ENCODE measurements at places on chromosomes 5 and 9.
A peak's percentile ranks its signal among the peaks of the same experiment; 100 is the strongest.

GRCh38 chr9:127390563-127390962, 6.4 kb upstream of the SLC2A8 start:
- DNase-seq, result no peak

DNA sequence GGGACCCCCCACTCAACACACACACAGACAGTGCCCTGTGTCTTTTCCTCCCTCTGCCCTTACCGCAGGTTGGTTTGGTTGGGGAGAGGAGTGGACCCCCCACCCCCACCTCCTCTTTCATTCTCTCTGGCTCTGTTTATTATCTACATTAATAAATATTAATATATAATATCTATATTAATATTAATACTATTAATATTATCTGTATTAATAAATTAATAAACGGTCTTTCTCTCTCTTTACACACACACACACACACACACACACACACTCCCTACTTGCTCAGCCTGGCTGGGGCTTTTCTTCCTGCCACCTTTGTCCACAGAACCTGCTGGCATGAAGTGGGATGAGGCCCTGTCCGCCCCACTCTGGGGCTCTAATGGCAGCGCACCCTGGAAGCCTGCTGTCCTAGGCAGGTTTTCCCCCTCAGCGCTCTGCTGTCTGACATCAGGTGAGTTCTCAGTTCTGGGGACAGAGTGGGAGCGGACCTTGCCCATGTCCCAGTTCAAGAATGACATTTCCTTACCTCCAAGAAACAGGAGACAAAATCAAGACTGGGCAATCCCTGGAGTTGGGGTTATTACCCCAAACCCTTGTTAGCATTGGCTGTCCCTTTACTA, 10.5 kb upstream of the SMIM32 start:
- DNase-seq, result no peak

DNA sequence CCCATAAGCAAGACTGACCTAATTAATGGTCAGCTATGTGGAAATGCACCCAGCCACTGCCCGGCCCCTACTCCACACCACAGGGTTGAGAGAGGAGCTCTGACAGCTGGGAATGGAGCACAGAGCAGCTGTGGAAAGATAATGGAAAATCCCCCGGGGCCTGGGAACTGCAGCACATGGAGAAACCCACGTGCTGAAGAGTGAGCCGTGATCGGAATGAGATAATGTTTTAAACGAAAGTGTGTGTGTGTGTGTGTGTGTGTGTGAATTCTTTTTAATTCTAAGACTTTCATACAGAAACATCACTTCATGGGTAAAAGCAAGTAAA, 13.1 kb upstream of the SLC12A7 start:
- DNase-seq, result no peak

DNA sequence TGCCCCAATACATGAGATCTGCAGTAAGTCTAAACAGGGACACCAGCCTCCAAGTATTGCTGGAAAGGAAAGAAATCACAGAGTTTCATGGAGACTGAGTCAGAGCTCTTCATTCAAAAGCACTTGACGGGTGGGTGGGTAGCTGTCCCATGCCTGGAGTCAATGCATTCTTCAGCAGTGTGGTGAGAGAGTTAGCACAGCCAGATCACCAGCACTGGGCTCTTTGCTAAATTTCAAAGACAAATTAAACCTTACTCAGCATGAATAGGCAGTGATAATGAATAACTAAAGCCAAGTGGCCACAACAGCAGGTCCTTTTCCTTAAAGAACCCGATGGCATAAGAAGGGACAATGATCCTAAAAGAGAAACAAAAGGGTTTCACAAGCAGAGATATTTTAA, 192.4 kb downstream of the ACTL7B start:
- DNase-seq, result no peak

- DNase-seq, result no peak
Observed at GRCh38 chr5:7714119-7714518, 136.8 kb downstream of the CFAP90 start.

GRCh38 chr9:89194421-89195130, 16.0 kb upstream of the SHC3 start:
- no peak for DNase-seq

GRCh38 chr9:1157836-1158235, 107.7 kb downstream of the DMRT2 start:
- no peak for DNase-seq

DNA sequence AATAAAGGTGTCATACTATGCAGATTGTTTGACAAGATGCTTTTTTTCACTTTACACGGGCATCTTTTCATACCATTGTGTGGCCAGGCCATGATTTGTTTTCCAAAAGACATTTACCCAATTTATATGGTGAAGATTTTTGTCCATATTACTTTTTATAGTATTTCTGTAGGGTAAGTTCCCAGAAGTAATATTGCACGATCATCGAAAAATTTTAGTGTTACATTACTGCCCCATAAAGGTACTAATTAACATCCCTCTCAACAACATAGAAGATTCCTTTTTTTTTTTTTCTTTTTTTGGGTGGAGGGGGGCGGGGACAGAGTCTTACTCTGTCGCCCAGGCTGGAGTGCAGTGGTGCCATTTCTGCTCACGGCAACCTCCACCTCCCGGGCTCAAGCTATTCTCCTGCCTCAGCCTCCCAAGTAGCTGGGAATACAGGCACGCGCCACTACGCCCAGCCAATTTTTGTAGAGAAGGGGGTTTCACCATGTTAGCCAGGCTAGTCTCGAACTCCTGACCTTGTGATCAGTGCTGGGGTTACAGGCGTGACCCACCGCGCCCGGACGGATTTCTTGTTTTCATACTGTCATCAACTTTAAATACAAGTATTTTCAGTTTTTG, 1.2 kb upstream of the ROPN1L start:
- DNase-seq, result no peak

DNA sequence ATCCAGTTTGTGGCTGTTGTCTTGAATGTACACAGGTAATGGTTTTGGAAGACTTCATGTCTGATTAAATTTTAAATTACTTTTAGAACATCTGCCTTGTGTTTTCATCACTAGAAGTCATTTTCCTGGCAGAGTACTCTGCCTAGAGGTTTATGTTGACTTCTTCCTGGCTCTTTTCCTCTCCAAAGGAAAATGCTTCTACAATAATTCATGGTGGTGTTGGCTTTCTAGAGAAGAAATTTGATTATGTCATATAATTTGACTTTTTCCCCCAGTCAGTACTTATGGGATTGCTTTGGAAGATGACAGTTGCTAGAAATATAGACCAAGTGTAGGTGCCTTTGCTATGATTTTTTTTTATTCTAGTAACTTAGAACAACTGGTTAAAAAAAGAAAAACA, 46.8 kb downstream of the F2RL2 start:
- no peak for DNase-seq

- DNase-seq, result no peak
Observed at GRCh38 chr5:24831989-24832388, 187.2 kb upstream of the CDH10 start.

- no peak for DNase-seq
Observed at GRCh38 chr9:22392523-22392922, 54.1 kb upstream of the DMRTA1 start.

- no peak for DNase-seq
Observed at GRCh38 chr5:97658116-97658900, 475.3 kb upstream of the RIOK2 start.

DNA sequence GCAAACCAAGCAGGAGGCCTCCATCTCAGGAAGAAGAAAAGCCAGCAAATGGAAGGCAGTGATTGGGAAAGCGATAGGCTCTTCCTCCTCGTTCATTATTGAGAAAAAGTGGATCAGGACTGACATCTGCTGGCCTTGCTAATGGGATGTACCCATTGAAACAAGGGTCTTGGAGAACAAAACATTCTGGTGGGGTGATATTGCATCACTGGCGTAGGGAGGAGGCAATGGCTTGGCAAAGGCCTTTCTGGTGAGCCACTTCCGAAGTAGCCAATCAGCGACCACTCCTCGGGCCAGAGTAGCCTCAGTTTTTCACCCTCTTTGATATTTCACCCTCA, 86.7 kb upstream of the NFIB start:
- DNase-seq, result no peak

DNA sequence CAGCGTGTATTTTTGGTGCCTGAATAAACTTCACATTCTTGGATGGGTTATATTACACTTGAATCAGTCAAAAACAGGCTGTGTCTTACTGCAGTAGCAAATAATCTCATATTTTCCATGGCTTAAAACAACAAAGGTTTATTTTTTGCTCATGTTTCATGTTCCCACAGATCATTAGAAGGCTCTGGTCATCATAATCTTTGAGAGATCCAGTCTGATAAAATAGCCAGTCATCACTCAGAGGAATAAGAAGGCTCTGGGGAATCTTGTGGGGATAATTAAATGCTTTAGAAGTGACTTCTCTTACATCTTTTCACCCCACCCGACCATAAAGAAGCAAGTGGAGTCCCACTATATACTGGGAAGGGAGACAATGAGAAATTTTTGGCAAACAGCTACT, 417.7 kb downstream of the PSAT1 start:
- no peak for DNase-seq

GRCh38 chr5:133565993-133566392, 46.3 kb downstream of the FSTL4 start:
- DNase-seq, result no peak

DNA sequence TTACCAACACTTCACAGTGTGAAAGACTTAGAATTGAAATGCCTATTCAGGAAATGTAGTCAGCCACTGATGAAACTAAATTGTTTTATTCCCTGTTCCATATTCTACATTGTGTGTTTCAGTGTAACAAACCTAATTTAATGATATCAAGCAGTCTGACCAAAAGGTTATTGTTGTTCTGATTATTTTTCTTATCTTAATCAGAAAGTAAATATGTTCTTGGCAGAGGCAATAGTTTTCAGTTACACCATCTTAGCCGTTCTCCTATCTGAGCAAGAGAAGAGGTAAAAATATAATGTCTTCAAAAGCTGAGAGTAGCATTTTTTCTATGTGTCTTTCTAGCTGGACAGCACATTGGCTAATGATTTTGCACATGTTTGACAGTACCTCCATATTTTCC, 17.1 kb downstream of the CDC26 start:
- DNase-seq, result no peak

- no peak for DNase-seq
Observed at GRCh38 chr9:136928591-136928990, 15.9 kb downstream of the FBXW5 start.

GRCh38 chr9:13705373-13705772, 425.9 kb upstream of the MPDZ start:
- DNase-seq, result no peak

DNA sequence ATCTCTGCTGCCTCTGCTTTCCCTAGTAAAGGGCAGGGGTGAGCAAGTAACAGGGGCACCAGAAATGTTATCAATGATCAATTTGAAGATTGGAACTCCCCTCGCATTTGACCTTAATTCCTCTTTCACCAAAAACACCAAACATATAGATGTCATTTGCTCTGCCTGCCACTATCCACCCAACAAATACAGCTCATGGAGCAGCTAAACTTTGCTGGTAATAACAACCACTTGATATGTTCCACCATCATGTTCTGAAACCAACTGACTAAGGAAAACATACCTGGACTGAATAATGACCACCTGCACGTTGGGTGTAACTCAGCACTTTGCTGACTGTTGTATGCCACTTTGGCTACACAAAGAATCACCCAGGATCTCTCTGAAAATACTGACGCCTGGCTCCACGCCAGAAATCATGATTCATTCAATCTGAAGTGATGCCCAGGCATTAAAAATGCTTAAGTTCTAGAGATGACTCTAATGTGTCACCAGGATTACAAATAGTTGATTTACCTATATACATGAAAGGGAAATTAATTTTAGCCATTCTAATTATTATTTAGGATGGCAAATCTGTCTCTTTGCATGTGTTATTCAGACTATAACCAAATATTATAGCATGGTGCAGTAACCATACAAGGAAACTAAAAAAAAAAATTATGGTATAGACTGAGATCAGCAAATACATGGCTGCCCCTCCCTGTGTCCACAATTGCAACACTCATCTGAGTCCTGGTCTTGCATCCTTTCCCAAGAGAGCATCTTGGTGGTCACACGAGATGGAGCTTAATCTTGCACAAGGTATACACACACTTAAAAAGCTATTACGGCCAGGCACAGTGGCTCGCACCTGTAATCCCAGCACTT, 43.1 kb upstream of the TTC39B start:
- peak; percentile 23 for DNase-seq

DNA sequence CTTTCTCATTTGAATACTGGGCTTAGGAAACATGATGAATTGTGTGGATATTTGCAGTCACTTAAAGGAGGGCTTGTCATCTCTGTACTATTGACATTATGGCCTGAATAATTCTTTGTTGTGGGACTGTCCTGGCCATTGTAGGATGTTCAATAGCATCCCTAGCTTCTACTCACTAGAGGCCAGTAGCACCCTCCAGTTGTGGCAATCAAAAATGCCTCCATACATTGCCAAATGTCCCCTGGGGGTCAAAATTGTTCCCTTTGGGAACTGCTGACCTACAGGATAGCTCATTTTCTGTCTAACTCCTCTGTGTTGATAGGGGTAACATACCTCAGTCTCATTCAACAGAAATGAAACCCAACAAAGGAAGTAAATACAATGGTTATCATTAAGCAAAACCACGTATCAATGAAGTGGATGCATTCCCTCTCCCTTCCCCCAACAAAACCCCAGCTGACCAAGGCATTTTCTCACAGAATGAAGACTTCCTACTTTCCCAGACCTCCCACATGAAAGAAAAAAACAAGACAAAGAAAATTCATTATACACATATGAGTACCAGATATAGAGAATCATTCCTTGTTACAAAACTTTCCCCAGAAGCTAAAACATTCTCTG, 18.1 kb downstream of the FYB1 start:
- DNase-seq, result no peak

- no peak for DNase-seq
Observed at GRCh38 chr5:81590498-81591384, 160.2 kb downstream of the SSBP2 start.

DNA sequence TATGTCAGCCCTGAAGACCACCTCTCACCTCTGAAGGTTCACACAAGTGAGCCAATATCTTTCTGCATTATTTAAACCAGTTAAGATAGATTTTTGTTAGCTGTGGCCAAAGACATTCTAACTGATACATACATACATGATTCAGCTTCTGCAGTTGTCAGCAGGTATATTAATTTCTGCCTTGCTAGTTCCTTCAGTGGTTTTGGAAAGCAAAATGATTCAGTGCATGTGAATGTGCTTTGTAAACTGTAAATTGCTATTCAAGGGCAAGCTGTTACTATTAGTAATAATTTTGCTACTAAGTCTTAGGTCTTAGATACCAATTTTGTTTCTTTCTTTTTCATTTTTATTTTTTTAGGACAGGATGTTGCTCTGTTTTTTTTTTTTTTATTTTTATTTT, 89.2 kb upstream of the ERBIN start:
- DNase-seq, result no peak

DNA sequence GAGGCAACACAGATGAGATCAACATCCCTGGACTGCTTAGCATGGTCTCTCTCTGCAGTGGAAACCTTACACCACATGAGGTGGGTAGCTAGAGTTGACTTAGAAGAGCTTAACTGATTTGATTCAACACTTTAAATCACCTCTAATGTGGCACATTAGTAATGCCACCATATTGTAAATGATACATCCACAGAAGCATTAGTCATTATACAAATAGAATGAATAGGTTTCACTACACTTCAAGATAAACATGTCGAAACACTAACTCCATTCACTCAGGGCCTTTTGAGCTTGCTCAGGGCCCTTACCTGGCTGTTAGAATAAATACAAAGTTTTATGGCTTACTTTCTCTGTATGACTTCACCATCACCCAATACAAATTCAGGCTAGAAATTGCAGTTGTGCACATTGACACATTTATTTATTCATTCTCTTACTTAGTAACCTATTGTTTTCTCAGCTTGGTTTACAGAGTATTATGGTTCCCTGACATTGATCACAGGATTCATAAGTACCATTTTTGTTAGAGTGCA, 9.3 kb upstream of the SMAD5 start:
- DNase-seq, result no peak

- no peak for DNase-seq
Observed at GRCh38 chr9:122936464-122936863, 4.4 kb upstream of the RABGAP1 start.

GRCh38 chr5:172611913-172612312, 29.1 kb upstream of the NEURL1B start:
- no peak for DNase-seq
